ENCODE measurements at places on chromosomes 16 and 17. TPM values are rescaled to one million over a fixed set of nuclear protein-coding genes. Genes with fewer than 3 reads are reported as not detected.
A peak's percentile ranks its signal among the peaks of the same experiment; 100 is the strongest.

The NHLRC4 gene
- 0.08 TPM for polyA plus RNA-seq

- no peak for DNase-seq
Measured at GRCh38 chr16:3282103-3282729, 1.1 kb upstream of the ZNF263 start.

DNA sequence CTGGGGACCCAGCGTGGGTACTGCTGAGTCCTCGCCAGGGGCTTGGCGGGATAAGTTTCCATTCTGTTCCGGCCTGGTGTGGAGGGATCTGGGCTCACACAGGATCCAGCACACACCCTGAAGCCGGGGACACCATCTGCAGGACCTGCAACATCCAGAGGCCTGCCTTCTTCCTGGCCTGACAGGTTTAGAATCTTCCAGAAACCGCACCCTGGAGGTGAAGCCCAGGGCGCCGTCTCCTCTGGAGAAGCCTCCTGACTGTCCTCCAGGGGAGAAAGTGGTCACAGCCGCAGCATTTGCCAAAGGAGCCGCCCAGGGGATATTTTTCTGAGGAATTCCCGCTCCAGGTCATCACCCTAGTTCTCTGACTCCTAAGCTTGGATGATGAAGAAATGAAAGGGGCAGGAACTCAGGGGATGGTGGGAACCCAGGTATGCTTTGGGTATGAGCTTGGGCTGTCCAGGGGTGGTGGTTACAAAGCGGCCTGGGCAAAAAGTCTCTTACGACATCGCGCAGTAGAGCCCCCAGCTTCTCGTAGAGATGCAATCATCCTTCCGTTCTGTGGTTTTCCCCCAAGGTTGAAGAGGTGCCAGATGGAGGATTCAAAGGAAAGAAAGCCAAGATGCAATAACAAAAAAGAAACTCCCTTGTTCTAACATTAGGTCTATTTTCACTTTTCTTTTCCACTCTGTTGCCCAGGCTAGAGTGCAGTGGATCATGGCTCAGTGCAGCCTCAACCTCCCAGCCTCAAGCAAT is 9.1 kb upstream of the CRISPLD2 start:
- no peak for DNase-seq

DNA sequence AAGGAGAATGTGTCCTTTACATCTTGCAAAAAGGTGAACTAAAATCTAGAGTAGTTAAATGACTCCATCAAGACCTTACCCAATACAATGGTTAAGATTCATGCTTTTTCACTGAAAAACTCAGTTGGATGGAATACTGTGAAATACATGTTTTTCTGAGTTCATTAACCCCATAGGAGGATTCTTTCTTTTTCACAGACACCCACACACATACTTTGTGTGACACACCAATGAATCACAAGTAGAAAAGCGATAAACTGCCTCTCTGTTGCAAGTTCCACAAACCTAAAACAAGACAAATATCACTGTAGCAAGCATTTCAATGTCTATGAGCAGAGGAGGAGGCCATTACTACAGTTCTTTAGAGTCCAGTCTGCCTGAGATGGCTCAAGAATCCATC is 258.8 kb upstream of the CDH5 start:
- DNase-seq = no peak

The CDRT15 gene
- not detected for polyA plus RNA-seq

GRCh38 chr17:61970030-61970429 is 42.2 kb upstream of the INTS2 start:
- DNase-seq = no peak

The MYH3 gene
- 2.6 TPM for polyA plus RNA-seq

The CLDN9 gene
- 0.16 TPM for polyA plus RNA-seq

The KRTAP17-1 gene
- not detected for polyA plus RNA-seq

The TBC1D3 gene
- not detected for polyA plus RNA-seq

- no peak for DNase-seq
Measured at GRCh38 chr16:48559462-48560211, 50.3 kb downstream of the N4BP1 start.

The NPTX1 gene
- 109 TPM for polyA plus RNA-seq

GRCh38 chr17:35804658-35805192 is 4.6 kb upstream of the TAF15 start:
- peak; percentile 98 for DNase-seq

The TBC1D3H gene
- polyA plus RNA-seq = not detected

GRCh38 chr17:46979147-46979863 is at the start of gene RPRML:
RPRML (minus strand) TSS chr17:46979253; CDS start chr17:46979007, 246 bp downstream.
- DNase-seq = peak; percentile 54

DNA sequence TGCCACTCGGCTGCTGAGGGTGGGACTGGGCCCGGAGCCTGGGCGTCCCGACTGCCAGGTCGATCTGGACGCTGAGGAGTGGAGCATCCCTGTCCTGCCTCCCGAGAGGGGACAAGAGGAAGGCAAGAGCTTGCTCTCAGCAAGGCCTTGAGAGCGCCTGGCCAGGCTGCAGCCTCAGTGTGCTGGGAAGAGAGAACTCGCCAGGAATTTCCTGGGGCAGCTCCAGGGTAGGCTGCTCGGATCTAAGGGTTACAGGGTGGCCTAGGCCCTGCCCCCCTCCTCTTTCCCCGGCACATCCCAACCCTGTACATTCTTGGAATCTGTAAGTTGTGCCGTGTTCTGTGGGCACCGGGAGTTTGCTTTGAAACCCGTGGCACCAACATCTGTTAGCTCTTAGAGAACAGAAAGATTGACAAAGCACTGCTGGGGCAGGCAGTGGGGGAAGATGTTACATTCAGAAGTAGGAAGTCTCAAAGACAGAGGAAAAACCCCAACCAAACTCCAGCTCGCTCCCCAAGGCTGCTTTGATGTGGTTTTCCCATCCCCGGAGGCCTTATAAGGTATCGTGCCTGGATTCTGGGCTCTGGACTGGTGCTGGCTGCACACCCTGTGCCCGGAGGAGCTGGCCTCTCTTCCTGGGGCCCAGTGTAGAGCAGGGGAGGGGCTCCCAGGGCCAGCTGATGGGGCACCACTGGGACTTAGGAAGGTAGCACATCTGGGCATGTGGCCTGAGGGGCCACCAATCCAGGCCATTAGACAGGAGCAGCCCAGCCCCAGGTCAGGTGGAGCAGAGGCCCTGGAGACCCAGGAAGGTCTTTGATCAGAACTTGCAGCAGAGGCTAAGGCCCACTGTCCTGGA is 55.2 kb downstream of the NKD1 start:
- no peak for DNase-seq

The PIPOX gene
- polyA plus RNA-seq = 0.49 TPM

DNA sequence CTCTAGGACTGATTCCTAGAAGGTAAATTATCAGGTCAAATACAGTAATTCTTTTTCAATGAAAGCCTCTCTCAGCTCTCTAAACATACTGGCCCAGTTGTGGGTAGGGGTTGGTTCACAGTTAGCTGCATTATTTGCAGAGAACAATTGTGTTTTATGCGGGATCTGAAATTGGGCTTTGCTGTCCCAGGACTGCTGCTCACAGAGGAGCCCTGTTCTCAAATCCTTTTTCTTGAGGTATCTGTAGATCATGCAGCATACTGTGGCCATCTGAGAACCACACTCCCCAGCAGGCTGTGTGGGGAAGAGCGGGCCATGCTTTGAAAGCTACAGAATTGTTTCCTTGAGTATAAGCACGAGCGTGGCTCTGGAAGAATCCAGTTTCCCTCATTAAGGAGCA is 17.5 kb downstream of the MTHFSD start:
- DNase-seq = no peak

The PLA2G10 gene
- polyA plus RNA-seq = 0.37 TPM

DNA sequence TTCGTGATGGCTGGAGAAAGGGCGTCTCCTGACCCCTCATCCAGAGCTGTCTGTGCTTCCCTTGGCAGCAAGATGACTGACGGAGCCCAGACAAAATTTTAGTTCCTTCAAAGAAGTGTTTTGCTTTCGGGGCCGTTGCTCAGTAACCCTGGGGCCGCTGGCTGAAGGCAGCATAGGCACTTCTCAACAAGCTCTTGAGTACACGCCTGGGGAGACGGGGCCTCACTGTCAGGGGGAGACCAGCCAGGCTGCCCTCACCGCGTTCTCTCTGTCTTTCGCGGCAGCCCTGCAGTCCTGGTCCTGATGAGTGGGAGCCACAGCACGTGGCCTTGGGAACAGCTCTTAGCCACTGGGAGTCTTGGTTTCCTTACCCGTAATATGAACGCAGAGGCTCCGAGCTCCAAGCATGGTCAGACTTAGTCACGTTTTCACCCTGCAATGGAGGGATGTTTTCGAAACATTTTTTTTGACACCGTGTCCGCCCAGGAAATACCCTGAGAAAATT is 86.0 kb downstream of the IRF8 start:
- no peak for DNase-seq
